Lung (tissue), 17 donors: ENCODE measurements at places on chromosomes 4 and X. TPM values are rescaled to one million over a fixed set of nuclear protein-coding genes. Genes with fewer than 3 reads are reported as not detected.
A peak's percentile ranks its signal among the peaks of the same experiment; 100 is the strongest.

GRCh38 chr4:67700116-67700737 lies 728 bp downstream of the UBA6 start:
- peak; percentile 33 for DNase-seq

- peak; percentile 90 for DNase-seq
Observed at GRCh38 chr4:32191961-32192360, 1471.8 kb downstream of the PCDH7 start.

The APLN gene
- total RNA-seq: 3.9 TPM

The PHF8 gene
- 27.6 TPM for total RNA-seq

- no peak for DNase-seq
Observed at GRCh38 chrX:42396136-42396535, 381.8 kb downstream of the PPP1R2C start.

The SSX4 gene
- total RNA-seq: not detected

DNA sequence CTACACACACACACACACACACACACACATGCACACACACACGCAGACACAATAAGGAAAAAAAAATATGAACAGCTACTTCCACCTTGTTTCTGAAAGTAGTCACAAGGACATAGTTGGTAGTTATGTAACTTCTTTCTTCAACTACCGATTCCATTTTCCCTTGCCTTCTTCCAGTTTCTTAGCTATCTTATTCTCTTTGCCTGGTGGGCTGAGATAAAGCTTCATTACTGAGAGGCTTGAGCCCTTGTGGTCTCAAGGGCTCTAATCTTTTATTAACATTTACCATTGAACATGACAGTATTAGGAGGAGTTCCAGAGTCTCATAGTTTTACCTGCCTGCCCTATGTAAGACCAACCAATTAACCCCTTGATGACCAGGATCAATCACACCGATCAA lies 8.9 kb upstream of the SMIM10 start:
- no peak for DNase-seq

The SUPT20HL1 gene
- total RNA-seq: not detected

DNA sequence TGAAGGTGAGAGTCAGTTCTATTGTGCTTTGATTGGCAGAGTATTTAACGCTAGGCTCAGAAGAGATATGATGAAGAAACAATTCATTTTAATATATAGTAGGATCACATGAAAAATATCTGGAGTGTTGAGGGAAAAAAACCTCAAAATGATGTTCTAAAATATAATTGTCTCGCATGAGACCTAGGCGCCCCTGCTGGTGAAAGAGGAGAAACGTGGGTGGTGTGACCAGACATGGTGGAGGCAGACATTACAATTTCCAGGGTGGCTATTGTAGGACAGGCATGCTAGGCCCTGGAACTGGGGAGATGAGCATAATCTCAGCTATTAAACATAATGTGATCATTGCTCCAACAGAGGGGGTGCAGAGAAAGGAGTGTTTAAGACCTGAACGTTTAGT lies 210.0 kb downstream of the HS3ST1 start:
- DNase-seq: no peak

DNA sequence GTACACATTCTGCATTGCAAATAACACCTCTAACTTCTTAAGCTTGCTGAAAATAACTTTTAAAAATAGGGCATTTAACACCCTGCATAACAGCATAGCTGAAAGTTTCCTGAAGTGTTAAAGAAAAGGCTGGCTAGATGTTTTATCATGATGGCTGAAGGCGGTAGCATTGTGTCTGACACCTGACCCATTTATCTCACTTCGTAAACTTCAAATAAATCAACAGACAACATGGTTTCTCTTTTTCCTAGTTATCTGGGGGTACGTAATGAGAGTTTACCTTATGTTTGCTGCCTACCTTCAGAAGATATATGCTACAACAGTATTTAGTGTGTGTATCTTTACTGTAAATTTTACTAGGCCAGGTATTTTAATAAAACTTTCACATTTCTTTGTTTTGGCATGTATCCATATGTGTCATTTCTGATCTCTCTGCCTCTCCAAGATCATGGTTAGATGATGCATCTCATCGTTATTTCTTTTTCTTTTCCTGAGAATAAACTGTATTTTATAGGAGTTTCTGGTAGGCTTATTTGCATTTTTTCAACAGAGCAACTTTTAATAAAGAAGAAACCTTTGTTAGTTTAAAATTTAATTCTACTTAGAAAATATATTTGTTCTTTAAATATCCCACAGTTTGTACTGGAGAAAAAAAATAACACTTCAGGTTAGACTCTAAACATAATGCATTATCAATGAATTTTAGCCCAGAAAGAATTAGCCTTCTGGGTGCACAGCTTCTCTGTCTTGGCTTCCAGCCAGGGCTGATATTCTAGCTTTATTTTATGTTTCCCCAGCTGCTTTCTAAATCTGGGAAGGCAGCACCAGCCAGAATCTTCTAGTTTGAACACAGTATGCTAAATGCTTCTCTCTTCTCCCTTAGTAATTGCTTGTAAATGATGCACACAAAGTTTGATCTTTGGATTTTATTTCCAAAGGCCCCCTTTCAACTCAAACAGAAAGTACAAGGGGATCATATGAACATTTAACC lies 2.9 kb downstream of the NDST4 start:
- DNase-seq: peak; percentile 82

GRCh38 chr4:63814171-63814964 lies 594.9 kb downstream of the TECRL start:
- no peak for DNase-seq

- peak; percentile 48 for DNase-seq
Observed at GRCh38 chr4:186845137-186845842, 121.6 kb upstream of the FAT1 start.
